COR-L47 (cell line): ENCODE measurements at places on chromosomes 5 and 9.

GRCh38 chr5:18403941-18404438, 769.7 kb downstream of the TAF11L14 start:
- DNase-seq: no peak

- DNase-seq: no peak
Observed at GRCh38 chr5:157677931-157678330, 6.6 kb downstream of the C5orf52 start.

- no peak for DNase-seq
Observed at GRCh38 chr9:69499959-69500358, 172.2 kb downstream of the APBA1 start.

DNA sequence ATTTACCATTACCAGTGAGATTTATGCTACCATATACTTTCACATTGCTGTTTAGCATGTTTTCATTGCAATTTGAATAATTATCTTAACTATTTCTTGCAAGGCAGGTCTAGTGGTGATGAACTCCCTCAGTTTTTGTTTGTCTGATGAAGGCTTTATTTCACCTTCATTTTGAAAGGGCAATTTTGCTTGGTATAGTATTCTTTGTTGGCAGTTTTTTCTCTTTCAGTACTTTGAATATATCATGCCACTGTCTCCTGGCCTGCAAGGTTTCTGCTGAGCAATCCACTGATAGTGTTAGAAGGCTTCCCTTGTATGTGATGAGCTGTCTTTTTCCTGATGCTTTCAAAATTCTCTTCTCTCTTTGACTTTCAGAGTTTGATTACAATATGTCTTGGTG, 188.0 kb downstream of the MARCHF11 start:
- DNase-seq: no peak

DNA sequence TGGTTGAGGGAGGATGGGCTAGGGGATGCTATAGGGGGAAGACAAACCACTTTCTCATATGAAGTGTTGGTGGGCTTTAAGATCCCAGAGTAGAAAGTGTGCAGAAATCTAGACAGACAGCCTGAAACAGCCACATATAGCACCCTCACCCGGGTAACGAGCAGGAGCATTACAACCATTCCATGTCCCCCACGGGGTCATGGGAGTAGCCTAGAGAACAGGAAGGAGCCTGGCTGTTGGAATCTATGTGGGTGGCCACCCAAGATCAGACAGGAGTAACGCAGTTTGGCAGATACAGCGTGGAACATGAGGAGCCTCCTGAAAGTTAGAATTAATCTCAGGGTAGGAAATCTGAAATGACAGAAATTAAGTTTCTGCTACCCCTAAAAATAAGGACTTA, 146.1 kb upstream of the RAI14 start:
- DNase-seq: no peak

DNA sequence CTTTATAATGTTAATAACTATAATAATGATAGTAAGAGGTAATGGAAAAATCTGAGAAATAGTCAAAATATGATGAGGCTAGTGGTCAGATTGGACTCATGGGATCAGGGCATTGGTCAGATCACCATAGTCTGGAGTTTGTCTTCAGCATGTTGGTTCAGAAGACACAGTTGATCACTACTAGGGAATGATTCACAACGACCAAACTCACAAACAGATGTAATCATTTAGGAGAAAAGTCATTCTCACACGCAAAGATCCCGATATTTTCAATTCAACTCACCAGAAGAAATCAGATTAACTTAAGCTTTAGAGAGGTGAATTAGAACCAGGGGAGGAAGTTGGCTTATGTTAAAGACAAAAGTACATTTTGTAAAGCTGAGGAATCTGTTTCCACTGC, 131.8 kb downstream of the LURAP1L start:
- DNase-seq: no peak

DNA sequence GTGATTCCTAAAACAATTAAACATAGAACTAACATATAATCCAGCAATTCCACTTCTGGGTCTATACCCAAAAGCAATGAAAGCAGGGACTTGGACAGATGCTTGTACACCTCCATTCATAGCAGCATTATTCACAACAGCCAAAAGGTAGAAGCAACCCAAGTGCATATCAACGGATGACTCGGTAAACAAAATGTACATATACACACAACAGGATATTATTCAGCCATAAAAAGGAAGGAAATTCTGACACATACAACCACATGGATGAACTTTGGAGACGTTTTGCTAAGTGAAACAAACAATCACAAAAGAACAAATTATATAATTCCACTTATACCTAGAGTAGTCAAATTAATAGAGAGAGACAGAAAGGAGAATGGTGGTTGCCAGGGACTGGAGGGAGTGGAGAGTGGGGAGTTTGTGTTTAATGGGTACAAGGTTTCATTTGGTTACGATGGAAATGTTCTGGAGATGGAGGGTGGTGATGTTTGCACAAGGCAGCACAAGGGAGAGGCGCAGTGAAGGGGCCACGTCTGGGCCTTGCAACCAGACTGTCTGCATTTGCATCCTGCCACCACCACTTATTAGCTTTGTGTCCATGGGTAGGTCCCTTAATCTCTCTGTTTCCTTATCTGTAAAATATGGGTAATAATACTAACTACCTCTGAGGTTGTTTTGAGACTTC, 36.3 kb upstream of the RLN1 start:
- DNase-seq: no peak
